ENCODE measurements at places on chromosomes 3 and 15.

GRCh38 chr15:66845266-66845785, 143.3 kb downstream of the SMAD6 start:
- DNase-seq: no peak

GRCh38 chr3:123429362-123430125, 19.3 kb downstream of the ADCY5 start:
- no peak for DNase-seq

DNA sequence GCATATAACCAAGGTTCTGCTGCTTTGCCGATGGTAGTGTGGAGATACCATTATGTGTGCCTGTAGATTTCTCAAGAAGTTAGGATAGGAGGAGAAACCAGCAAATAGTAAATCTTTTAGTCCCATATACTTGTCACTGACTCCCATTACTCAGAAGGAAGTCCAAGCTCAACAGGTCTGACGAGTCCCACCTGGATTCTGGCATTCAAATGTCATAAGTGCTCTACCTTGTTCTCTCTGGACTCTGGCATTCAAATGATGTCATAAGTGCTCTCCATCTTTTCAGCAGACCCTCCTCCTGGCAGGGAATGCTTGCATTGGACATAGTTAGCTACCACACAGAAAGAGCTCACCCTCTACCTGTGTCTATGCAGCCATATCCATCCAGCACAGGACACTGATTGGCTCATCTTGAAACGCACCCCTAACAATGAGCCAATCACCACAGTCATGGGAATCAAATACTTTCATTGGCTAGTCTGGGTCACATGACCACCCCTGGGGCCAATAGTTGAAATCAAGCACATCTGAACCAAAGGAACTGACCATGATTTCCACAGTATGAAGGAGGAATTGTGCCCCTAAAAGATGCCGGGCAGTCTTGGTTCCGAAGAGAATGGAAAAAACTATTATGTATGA, 205.0 kb upstream of the ADAMTS9 start:
- no peak for DNase-seq

DNA sequence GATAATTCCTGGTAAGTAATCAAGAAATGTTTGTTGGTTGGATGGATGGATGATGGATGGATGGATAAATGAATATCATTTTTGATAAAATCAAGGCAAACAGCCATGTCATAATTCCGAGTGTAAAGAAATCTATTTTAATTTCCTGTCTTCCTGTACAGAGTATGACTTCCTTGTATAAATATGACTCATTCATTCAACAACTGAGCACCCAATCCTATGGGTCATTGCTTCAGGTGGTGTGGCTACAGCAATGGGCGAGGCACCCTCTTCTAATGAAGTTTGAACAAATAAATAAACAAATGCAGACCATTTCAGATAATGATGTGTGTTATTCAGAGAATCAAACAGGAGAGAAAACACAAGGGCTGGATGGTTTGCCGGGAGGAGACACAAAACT, 198.7 kb downstream of the TNIK start:
- DNase-seq: peak; percentile 24

GRCh38 chr3:33949074-33949473, 150.6 kb downstream of the PDCD6IP start:
- no peak for DNase-seq

DNA sequence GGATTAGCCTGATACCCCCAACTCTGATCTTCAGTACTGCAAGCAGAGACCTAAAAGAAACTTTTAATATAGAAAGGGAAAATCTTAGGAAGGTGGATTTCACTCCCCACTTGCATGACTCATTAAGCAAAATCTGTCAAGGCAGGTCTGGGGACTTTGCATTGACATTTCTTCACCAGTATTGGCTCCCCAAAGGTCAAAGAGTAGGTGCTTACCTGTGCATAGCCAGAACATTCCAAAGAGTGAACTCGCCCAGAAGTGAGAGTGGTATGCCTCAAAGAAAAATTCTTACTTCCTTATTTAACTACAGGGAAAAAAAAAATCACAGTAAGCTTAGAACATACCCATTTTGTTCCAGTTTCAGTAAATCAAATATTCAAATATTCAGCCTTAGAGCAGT, 140.9 kb upstream of the TP63 start:
- no peak for DNase-seq

DNA sequence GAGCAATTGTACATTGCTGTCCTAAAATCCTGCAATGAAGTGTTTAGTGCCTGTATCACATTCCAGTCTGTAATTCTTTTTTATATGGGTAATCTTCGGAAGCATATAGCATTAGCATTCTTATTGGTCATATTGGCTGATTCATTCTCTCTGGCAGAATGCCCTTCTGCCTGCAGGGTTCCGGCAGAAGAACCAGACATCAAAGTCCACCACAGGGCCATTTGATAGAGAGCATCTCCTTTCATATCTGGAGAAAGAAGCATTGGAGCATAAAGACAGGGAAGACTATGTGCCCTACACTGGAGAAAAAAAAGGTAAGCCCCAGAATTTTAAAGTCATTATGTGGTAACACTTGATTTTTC, 39.6 kb downstream of the TMOD3 start:
- DNase-seq: peak; percentile 91

DNA sequence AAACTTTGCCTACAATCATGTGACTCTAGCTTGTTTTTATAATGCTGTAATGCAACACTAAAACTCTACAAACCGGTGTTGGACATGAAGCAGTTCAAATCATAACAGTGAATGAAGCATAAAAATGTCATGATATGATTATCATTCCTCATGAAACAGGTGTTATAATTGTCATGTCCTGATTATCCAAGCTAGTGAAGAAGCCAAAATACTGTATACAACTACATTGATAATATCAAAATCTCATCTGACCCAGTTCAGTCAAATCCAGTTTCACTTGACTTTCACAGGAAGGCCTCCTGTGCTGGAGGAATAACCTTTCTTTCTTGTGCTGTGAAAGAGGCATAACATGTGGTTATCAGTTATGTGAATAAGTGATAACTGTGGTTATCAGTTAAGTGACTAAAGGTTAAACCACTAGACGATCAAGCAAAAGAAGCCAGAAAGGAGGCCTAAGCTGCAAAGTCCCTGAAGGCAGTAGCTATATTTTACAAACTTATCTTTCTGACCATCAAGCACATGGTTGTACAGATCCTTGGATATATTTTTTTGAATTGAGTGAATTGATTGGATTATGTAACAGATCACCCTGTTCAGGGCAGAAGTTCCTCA, 296.4 kb downstream of the TUSC7 start:
- DNase-seq: no peak

GRCh38 chr3:183823963-183824362, 1.4 kb downstream of the MAP6D1 start:
- no peak for DNase-seq

- DNase-seq: no peak
Observed at GRCh38 chr3:44992555-44993470, 16.8 kb downstream of the EXOSC7 start.

DNA sequence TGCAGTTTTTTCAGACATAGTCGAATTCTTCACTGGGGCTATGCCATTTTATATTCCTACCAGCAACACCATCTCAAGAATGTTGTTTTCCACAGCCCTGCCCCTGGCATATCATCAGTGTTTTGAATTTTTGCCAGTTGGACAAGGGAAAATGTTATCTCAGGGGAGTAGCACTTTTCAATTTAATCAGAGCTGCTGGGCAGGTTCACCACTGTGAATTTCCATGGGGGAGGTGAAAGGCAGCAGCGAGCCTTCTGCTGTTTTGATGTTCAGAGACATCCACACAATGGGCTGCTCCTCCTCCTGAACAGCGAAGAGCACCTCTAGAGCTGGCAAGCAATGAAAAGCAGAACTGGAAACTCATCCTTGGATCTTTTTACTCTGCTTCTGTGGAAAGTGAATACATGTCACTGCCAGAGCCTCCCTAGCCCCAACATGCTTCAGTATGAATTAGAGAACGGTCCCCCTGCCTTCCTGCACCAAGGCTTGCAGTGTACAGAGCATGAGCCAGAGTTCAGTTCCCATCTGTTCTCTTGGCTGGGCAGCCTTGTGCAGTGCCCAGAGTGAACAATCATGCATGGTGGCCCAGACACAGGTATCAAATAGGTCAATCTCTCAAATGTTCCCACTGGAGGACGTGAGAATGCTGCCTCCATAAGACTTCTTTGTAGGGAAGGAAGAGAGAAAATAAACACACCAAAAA, 56.1 kb upstream of the RAD18 start:
- DNase-seq: no peak

- DNase-seq: peak; percentile 13
Observed at GRCh38 chr15:99564221-99565048, 1.3 kb upstream of the MEF2A start.

GRCh38 chr3:174477491-174477890, 381.6 kb upstream of the NAALADL2 start:
- no peak for DNase-seq

- DNase-seq: peak; percentile 88
Observed at GRCh38 chr3:69761896-69762767, 22.9 kb downstream of the MITF start.

DNA sequence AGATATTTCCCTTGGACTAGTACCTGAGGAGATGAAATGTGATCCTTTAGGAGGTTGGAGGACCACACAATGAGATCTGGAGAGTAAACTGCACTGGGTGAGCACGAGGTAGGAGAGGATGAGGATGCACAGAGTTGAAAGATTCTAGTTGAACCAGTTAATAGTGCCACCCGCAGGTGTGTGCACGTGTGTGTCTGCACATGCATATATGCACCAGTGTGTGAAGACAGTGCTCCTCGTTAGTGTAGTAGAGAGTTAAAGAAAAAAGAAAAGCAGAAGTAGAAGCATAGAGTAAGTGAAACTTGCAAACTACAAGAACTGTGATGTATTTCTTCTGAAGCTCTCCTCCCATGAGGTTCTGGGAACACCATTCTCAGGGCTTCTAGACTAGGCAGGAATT, 8.4 kb downstream of the MED12L start:
- DNase-seq: no peak

DNA sequence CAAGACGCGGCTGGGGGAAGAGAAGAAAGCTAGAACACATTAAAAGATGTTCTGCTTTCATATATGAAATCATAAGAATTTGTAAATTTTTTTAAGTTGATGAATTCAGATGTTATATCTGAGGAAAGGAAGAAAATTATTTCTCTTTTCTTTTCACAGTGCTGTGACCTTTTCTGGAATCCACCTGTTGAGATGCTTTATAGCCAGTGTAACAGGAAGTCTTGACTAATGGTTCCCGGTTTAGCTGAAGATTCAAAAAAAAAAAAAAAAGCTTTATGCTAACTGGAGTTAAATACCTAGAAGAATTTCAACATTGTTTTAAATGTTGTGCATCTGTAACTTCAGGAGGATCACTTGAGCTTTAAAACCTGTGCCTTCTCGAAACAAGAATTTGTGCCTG, 9.9 kb downstream of the GTPBP8 start:
- DNase-seq: no peak

- DNase-seq: no peak
Observed at GRCh38 chr15:78129077-78129750, 2.0 kb downstream of the CIB2 start.

- peak; percentile 17 for DNase-seq
Observed at GRCh38 chr3:45841420-45841756, 531 bp downstream of the LZTFL1 start.

GRCh38 chr15:101566748-101567488, 77.4 kb upstream of the PCSK6 start:
- no peak for DNase-seq

GRCh38 chr3:137770835-137771399, 6.8 kb downstream of the SOX14 start:
- no peak for DNase-seq

- DNase-seq: no peak
Observed at GRCh38 chr3:43884581-43884980, 193.8 kb downstream of the ABHD5 start.

DNA sequence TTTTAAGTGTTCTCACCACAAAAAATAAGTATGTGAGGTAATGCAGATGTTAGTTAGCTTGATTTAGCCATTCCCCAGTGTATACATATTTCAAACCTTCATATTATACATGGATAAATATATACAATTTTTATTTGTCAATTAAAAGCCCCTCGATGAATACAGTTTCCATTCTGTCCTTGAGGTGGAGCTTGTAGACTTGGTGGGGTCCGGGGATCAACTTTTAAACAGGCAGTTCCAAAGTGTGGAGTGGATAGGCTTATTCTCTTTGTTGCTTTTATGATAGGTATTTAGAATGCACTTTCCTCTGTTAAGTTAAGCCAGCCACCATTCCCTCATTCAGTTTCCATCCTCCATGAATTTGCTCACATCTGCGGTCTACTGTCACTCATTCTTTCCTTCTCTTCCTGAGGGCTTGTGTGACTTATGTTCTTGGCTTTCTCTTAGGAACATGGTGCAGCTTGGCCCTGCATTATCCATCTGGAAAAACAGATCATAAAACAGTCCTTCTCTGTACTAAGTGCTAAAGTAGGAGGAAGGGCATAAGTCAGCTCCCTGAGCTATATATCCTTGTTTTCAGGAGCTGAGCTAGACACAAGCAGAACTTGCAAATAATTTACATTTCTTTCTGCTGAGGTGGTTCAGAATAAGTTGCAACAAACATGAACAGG, 149.1 kb downstream of the NFKBIZ start:
- DNase-seq: no peak

DNA sequence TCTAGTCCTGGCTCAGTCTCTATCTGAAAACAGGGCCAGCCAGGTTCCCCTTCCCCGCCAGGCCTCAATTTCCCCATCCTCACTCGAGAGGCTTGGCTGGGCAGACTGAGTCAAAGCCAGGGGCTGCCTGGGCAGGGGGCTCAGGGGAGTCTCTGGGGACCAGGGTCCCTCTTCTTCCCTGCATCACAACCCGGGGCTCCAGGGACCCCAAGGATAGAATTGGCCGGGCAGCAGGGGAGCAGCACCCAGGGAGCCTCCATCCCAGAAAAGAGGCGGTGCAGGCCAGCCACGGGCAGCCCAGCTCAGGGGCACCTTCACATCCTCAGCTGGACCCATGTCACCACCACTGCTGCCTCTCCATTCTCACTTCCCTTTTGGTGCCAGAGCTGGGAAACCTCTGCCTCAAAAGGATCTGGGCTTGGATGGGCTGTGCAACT, 13.3 kb upstream of the PLXND1 start:
- DNase-seq: no peak

GRCh38 chr3:108728934-108729333, 28.3 kb downstream of the RETNLB start:
- DNase-seq: no peak

DNA sequence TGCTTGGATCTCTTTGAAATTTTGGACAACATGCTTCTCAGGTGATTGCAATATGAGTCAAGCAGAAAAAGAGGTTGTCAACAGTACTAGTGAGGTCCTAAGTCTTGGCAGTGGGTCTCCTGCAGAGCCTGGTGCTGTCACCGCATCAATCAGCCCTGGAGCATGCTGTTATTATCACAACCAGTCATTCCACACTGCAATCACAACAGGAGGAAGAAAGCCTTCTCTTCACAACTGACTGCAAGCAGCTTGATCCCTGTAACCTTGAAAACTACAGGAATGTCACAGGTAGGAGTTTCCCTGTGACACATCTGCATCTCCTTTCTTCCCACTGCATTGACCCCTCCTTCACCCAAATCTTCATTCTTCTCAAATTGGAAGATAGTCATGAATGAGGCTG, 451.1 kb upstream of the ATP11B start:
- no peak for DNase-seq

GRCh38 chr15:41888662-41889253, 5.1 kb downstream of the SPTBN5 start:
- DNase-seq: no peak

Measured in IMR-90 (cell line).